ENCODE measurements at places on chromosomes 4 and X.

GRCh38 chrX:46628460-46629371 is 55.2 kb downstream of the CHST7 start:
- no peak for DNase-seq

DNA sequence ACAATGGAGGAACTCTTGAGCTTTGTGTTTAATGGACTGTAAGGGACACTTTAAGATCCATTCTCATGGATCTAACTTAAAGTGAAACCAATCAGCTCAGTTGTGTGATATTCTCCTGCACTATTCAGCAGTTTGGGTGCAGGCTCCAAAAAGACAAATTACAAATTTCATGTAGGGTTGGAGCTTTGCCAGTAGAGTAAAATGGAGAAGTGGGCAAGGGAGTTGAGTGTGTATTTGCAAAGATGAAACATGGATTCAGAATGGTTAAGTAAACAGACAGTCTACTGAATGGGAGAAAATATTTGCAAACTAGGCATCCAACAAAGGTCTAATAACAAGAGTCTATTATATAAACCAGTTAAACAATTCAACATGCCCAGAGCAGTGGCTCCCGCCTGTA is 21.2 kb upstream of the MID2 start:
- no peak for DNase-seq

- no peak for DNase-seq
These were observed 20.2 kb downstream of the PJA1 start for GRCh38 chrX:69144838-69145680.

DNA sequence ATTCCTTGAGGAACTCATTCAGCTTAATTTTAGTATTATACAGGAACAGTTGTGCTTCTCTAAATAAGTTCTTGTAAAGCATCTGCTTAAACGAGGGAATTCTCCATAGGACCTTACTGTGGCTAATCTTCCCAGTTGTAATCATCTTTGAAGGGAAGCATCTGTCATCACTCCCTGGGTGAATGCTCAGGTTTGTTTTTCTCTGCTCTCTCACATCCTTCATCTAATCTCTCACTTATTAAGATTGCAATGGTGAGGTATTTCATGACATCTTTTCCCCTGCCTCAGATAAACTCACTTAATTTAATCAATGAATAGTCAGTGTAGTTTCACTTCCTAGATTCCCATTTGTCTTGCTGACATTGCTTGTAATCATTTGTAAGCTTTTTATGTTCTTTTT is 121.8 kb upstream of the ADAMTS3 start:
- DNase-seq, result no peak

DNA sequence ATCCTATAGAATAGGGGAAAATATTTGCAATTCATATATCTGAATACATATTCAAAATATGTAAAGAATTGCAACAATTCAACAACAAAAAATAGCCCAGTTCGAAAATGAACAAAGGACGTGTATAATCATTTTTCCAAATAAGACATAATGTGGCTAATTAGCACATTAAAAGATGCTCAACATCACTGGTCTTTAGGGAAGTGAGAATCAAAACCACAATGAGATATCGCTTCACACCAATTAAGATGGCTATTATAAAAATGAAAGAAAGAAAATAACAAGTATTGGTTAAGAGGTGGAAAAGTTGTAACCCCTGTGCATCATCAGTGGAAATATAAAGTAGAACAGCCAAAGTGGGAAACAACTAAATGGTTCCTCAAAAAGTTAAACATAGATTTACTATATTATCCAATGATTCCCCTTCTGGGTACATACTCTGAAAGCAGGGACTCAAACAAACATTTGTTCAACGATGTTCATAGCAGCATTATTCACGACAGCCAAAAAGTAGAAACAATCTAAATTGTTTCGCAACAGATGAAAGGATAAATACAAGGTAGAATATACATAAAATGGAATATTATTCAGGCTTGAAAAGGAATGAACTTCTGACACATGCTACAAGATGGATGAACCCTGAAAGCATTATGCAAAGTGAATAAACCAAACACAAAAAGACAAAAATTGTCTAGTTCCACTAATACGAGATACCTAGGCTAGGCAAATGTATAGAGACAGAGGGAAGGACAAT is 12.7 kb downstream of the FAM13A start:
- no peak for DNase-seq

DNA sequence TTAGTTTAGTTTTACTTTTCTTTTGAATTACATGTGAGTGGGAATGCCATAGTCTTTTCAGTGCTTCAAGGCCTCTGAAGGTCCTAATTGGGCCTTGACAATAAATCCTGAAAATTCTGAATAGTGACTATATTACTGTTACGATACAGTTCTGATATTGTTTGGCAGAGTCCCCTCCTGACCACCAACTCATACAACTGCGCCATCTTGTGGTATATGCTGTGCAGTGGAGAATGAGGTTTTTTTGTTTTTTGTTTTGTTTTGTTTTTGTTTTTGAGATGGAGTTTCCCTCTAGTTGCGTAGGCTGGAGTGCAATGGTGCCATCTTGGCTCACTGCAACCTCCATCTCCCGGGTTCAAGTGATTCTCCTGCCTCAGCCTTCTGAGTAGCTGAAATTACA is 56.6 kb upstream of the CHRDL1 start:
- DNase-seq, result no peak

GRCh38 chrX:124033821-124034220 is 72.3 kb downstream of the STAG2 start:
- DNase-seq, result no peak

DNA sequence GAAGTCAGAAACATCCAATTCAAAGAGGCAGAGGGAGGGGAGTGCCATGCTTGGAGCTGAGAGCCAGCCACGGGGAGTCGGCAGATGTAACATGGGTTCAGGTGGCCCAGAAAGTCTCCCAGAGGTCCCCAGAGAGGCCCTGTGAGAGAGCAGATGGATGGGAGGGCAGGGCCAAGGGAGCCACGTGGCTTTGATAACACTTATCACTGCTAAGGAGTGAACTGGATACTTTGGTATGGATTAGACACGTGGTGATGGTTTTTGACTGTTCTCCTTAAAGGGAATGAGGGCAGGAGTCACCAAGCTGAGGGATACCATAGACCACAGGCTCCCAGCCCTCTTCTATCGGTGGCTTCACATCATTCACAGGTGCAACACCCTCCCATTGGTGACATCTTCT is 13.7 kb downstream of the CCKAR start:
- no peak for DNase-seq

DNA sequence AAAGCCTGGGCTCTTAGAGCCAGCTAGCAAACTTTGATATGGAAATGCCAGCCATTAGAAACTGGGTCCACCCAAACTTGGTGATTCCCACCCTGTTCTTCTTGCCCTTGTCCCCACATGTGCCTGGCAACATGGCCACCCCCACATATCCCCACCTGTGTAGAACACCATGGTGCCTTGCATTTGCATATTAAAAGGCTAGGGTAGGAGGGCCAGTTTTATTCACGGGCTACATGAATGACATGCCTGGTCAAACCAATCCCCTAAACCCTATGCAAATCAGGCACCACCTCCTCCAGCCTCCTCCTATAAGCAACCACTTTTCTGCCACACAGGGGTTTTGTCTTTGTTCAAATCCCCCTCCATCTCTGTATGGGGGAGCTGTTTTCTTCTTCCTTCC is 104.9 kb downstream of the CLNK start:
- DNase-seq, result no peak

DNA sequence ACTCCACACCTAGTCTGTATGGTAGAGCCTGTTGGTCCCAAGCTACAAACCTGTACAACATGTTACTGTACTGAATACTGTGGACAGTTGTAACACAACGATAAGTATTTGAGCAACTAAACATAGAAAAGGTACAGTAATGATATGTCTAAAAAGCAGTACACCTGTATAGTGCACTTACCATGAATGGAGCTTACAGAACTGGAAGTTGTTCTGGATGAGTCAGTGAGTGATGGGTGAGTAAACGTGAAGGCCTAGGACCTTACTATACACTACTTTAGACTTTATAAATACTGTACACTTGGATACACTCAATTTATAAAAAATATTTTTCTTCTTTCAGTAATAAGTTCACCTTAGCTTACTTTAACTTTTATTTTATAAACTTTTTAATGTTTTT is 104.0 kb downstream of the TMA16 start:
- DNase-seq, result no peak

GRCh38 chr4:161702287-161702686 is 461.5 kb downstream of the FSTL5 start:
- DNase-seq, result no peak

DNA sequence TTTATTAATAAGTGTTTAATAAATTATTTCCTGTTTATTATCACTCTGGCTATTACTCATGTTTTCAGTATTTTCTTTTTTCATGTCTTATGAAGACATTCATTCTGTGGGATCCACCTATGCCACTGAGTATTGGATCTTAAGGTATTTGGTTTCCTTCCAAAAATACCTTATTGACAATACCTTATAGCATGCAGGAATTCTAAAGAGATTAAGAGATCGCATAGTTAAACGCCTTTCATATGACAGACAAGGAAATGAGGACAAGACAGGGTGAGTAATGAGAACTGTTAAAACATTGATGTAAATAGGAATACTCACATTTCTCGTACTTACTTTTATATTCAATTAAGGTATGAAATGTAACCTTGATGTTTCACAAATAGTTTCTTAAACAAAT is 38.2 kb upstream of the TMPRSS11B start:
- DNase-seq, result no peak
